ENCODE measurements at places on chromosomes 6 and 20.
A peak's percentile ranks its signal among the peaks of the same experiment; 100 is the strongest.

- DNase-seq: no peak
These were observed 24.9 kb downstream of the SLC22A23 start for GRCh38 chr6:3431994-3432393.

DNA sequence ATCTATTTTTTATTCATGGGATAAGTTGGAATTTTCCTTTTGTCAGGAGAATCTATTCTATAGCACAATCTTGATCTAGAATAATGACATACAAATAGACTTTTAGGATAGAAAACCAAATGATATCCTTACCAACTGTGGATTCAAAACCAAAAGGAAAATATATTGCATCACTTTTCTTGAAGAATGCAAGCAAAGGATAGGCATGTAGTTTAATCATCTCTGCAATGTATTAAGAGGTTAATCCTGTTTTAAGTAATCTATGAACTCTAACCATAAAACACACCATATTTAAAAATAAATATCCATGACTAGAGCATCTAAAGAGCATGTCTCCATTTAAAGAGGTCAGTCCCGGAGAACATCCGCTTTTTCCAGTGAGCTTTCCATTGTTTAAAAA lies 106.7 kb upstream of the CNKSR3 start:
- DNase-seq: no peak

DNA sequence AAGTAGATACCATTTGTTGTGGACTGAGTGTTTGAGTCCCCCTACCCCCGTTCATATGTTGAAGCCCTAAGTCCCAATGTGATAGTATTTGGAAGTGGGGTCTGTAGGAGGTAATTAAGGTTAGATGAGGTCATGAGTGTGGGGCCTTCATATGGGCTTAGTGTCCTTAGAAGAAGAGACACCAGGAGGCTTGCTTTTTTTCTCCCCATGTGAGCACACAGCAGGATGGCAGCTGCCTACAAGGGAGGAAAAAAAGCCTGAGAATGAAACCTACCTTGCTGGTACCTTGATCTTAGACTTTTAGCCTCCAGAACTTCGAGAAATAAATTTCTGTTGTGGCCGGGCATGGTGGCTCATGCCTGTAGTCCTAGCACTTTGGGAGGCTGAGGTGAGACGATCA lies 67.9 kb upstream of the TULP4 start:
- no peak for DNase-seq

GRCh38 chr6:150145830-150146229 lies 3.0 kb downstream of the PPP1R14C start:
- DNase-seq: no peak

- no peak for DNase-seq
These were observed 117.5 kb upstream of the KCNK16 start for GRCh38 chr6:39440039-39440426.

DNA sequence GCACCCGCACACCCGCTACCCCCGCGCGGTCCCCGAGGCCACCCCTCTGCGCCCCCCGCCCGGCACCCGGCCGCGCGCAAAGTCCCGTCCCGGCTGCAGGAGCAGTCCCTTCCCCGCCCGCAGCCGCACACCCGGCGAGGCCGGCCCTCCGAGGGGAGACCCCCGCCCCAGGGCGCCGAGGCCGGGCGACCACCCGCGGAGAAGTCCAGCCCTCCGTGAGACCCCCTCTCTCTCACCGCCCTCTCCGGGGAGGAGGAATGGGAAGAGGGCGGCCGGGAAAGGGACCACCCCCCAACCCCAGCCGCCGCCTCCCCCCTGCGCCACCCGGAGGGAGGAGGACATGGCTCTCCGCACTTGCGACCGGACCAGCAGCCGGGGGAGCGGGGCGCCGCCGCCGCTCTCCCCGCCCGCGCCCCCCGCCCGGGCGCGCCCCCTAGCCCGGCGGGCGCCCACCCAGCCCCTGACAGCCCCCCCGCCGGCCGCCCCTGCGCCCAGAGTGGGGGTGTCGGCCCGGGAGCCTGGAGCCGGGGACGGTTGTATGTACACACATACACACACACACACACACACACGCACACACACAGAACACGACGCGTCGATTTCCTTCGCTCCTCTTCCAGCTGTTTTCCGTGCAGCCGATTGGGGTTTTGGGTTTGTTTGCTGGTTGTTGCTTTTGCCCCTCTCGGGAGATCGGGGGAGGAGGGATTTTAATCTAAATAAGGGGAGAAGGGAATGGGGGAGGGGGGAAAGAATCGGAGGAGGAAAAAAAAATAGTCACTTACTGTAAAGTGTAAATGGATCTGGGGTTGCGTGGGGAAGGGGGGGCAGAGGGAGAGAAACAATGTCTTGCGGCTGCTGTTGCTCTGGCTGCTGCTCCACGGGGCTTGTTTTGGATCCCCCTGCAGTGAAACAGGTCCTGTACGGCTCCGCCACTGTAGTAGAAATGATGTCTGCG lies at the start of gene ATXN1:
Gene ATXN1, minus strand, starts transcription at position 945 of the 955 bp plus-strand sequence.
- DNase-seq: peak; percentile 78

GRCh38 chr6:166032366-166033200 lies 135.1 kb downstream of the TBXT start:
- peak; percentile 95 for DNase-seq

GRCh38 chr6:118980063-118980462 lies 45.1 kb upstream of the MCM9 start:
- DNase-seq: peak; percentile 48

GRCh38 chr6:117269638-117270054 lies 4.3 kb downstream of the VGLL2 start:
- no peak for DNase-seq

- DNase-seq: no peak
These were observed 85.3 kb downstream of the SIM1 start for GRCh38 chr6:100379386-100379785.

- no peak for DNase-seq
These were observed 76.6 kb upstream of the QKI start for GRCh38 chr6:163337958-163338357.

DNA sequence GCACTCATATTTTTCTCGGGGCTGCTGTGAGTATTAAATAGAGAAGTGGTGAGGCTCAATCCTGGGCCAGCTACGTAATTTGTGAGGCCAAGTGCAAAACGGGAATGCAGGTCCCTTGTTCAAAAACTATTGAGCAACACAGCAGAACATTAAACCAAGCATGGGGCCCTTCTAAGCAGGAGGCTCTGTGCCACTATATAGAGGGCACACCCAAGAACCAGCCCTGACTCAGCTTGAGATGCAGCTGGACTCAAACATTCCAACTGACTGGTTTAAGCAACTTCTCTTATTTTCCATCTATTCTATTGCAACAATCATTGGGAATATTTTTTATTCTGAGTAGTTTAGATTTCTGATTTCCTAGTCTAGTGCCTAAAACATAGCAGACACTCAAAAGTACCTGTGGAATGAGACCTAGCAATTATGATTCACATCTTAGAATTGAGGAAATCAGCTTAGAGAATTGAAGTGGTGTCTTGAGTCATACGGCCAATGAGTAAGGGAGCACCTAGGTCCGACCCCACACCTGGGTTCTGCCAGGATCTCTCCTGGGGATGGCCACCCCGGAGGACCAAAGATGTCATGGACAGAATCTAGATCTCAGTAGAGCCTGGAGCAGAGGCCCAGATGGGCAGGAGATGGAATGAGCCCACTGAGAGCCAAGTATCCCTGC lies 1.3 kb downstream of the SIRPB2 start:
- no peak for DNase-seq

DNA sequence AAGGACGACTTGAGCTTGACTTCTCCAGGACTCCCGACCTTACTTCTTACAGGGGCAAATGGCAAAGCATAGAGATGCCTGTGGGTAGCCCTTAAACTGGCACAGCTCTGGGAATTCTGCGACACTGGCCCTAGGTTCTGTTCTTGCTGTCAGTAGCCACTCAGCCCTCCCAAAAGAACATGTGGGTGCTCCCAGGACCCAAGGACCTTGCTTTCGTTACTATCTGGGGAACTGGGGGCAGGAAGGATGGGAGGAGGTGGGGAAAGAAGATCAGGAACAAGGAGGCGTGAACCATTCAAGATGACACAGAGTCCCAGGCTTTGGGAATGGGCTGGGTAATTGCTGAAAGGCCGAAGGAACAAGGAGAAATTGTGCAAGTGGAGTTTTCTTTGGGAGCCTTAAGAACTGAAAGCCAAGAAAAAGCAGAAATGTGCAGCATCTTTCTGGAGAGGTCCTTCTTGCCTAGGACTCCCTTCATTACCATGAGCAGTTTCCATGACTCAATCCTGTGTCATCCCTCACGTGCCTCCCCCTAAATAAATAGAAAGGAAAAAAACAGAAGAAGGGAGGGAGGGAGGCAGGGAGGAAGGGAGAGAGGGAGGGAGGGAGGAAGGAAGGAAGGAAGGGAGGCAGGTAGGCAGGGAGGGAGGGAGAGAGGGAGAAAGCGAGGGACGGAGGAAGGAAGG lies 284.6 kb upstream of the FOXQ1 start:
- no peak for DNase-seq

DNA sequence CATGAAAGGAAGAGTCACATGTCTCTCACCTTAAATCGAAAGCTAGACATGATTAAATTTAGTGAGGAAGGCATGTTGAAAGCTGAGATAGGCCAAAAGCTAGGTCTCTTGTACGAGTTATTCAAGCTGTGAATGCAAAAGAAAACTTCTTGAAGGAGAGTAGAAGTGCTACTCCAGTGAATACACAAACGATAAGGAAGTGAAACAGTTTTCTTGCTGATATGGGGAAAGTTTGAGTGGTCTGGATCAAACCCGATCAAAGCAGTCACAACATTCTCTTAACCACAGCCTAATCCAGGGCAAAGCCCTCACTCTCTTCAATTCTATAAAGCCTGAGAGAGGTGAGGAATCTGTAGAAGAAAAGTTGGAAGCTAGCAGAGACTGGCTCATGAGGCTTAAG lies 1.9 kb upstream of the TPD52L1 start:
- DNase-seq: no peak

GRCh38 chr20:20638878-20639277 lies 73.6 kb downstream of the RALGAPA2 start:
- no peak for DNase-seq

- DNase-seq: no peak
These were observed 27.6 kb downstream of the MAP7 start for GRCh38 chr6:136522636-136523035.

- peak; percentile 56 for DNase-seq
These were observed 15.8 kb downstream of the SPTLC3 start for GRCh38 chr20:13024596-13024995.

DNA sequence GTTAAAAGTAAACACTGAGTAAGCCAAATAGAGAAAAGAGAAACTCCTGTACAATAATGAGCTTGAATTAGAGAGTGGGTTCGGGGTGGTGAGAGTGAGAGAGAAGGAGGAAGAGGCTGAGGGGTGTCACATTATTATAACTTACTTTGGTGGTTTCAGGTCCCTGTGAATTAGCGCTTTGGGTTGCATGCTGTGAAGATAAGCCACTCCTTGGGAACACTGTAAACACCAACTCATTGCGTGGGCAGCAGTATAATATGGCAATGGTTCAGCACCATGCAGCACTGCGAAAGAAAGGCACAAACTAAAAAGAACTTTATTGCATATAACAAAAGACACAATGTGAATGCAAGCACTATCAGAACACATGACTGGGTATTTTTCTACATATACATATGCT lies 26.9 kb downstream of the MAP3K7 start:
- no peak for DNase-seq

DNA sequence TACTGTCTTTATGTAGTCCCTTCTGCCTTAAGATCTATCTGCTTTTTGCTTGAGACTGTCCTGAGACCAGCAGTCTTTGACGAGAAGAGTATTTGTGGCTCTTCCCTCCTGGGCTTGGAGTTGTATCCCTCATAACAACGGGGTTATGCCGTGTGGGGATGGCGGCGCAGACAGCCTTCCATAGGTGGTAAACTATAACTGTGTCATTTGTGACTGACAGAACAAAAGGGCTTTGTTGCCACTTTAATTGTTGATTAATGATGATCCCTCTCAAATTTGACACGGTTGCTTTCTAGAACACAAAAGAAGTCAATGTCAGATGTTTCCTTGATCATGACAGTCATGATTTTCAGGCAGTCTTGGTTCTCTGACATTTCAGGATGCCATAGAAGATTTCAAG lies 196.6 kb downstream of the JARID2 start:
- DNase-seq: no peak

GRCh38 chr6:161137320-161137719 lies 136.5 kb downstream of the AGPAT4 start:
- no peak for DNase-seq

DNA sequence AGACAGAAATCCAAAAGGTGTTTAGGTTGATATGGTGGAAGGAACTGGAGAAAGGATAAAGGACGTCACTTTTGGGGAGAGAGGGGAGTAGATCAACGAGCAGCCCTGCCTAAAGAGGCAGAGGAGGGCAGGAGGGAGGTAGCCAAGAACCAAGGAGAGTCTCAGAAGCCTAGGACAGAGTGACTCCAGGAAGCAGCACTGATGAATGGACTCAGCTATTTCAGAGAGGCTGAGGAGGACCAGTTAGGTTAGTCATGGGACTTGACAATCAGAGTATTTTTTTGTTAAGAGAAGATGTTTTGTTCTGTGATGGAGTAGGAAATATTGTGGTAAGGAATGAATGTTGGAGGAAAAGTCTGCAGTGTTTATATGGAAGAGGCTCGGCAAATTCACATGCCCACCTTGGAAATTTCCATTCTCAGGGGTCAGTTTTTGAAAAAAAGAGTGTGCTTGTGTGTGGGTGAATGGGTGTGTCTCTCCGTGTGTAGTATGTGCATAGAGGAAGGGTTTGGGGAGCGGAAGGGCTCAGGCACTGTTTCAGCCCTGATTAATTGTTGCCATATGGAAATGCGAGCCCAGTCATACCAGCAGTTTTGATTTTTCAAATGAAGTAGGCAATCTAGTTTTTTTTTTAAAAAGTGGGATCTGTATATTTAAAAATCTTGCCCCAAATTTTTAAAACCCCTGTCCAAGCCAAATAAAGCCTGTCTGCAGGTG lies 303.6 kb downstream of the SAMD5 start:
- no peak for DNase-seq

- no peak for DNase-seq
These were observed 24.3 kb upstream of the MRPS10 start for GRCh38 chr6:42241915-42242314.

DNA sequence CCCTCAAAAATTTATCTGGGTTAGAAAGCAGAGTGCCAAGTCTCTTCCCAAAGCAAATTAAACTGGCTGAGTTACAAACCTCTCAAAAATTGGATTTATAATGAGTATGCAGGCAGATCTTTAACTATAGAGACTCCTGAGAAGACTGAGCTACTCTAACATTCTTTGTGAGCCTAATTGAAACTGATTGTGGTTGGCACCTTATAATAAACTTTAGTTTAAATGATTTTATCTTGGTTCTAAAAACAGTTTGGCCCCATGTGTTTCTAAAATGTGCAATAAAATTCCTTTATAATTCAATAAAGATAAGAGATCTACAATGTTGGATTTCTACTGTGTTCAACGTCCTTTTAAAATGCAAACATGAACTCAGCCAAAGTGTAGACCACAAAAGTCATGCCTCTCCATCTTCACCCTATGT lies 480.2 kb upstream of the RNF217 start:
- no peak for DNase-seq

GRCh38 chr20:59816146-59816738 lies 117.2 kb downstream of the SYCP2 start:
- no peak for DNase-seq

- no peak for DNase-seq
These were observed 2.4 kb upstream of the AHCY start for GRCh38 chr20:34305333-34306230.

All from cardiac fibroblast (primary cell).